Activated gamma-delta T cell treated with Interleukin-2 at 50 U/mL for 16 hours (primary cell): ENCODE measurements at places on chromosomes 6 and 20.

DNA sequence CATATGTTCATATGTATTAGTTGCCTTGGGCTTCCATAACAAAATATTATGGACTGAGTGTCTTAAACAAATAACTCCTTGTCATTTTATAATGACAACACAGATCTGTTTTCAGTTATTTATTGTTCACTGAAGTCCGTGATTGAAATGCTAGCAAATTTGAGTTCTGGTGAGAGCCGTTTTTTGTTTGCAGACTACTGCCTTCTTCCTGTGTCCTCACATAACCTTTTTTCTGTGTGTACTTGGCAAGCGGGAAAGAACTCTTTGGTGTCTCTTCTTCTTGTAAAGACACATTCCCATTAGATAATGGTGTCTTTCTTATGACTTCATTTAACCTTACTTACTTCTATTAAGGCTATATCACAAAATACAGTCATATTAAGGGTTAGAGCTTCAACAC is 482.9 kb upstream of the EYS start:
- no peak for DNase-seq

DNA sequence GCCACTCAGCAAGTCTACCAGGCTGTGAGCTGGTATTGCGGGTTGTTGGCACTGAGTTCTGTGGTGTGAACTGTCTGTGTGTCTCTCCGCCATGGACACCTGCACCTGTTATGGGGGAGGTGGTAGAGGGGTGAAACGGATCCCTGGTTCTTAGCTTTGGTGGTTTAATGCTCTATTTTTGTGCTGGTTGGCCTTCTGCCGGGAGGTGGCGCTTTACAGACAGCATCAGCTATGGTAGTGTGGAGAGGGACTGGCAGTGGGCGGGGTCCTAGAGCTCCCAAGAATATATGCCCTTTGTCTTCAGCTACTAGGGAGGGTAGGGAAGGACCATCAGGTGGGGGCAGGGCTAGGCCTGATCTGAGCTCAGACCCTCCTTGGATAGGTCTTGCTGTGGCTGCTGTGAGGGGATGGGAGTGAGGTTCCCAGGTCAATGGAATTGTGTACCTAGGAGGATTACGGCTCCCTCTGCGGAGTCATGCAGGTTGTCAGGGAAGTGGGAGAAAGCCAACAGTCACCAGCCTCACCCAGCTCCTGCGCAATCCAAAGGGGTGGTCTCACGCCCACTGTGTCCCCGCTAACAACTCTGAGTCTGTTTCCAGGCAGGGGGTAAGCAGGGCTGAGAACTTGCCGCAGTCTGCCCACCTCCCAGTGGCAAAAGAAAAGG is 154.3 kb downstream of the CCDC170 start:
- DNase-seq = no peak

DNA sequence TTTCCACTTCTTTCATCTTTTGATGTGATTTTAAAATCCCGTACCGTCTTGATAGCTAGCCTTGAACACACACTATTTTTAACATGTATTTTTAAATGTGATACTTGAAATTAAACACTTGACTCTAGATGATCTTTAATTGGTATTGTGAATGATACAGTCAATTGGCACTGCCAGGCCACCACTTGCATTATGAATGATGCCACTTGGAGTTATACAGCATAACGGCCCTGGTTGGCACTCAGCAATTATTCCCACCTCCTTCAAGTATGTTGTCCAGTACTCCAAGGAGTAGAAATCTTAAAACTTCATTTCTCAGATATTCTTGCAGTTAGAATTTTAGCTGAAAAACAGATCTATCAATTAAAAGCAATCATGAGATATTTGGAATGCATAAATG is 62.9 kb downstream of the TENT5A start:
- DNase-seq = no peak

- DNase-seq = no peak
Measured at GRCh38 chr6:20148433-20148832, 63.8 kb downstream of the MBOAT1 start.

DNA sequence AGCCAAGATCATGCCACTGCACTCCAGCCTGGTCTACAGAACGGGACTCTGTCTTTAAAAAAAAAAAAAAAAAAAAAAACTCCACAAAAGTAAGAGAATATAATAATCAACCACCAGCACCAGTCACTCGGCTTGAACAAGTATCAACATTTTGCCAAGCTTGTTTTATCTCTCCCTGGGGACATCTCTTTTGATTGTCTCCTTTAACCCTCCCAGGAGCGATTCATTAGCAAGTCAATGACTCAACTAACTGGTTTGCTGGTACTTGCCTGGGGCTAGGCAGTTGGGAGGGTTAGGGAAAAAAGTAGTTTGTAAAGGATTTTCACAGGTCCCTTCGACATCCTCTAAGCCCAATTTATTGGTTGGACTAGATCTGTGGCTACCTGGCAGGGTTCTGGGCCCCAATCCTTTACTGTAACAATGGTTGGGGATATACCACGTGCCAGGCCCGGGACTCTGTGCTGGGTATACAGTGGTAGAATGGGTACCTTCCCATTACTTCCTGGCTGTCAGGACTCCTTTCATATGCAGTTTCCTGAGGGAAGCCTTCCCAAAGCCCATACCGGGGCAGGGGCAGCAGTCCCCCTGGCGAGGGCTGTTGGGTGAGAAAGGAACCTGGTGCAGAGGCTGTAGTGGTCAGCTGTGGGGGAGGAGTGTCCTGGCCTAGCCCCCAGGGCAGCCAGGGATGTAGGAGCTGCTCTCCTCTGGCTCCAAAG is 12.2 kb downstream of the TGIF2 start:
- no peak for DNase-seq

DNA sequence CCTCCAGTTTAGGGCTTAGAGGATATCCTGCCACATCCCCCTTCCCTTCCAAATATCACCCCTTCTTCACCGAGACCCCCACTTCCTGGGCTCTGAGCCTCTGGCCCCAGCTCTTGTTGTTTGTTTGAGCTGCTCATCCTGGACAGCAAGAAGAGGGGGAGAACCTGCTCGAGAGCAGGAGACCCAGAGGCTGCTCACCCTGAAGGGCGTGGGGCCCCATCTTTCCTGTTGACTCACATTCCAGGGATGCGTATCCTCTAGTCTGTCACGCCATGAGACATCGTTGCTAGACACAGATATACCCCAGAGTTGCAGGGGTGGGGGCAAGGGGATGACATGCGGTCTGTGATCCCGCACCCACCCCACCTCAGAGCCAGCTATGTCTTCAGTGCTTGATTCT is 5.7 kb upstream of the TNXB start:
- DNase-seq = no peak

GRCh38 chr6:2147261-2147660 is 98.1 kb downstream of the GMDS start:
- DNase-seq = no peak
